ENCODE measurements at places on chromosomes 12 and 14.

DNA sequence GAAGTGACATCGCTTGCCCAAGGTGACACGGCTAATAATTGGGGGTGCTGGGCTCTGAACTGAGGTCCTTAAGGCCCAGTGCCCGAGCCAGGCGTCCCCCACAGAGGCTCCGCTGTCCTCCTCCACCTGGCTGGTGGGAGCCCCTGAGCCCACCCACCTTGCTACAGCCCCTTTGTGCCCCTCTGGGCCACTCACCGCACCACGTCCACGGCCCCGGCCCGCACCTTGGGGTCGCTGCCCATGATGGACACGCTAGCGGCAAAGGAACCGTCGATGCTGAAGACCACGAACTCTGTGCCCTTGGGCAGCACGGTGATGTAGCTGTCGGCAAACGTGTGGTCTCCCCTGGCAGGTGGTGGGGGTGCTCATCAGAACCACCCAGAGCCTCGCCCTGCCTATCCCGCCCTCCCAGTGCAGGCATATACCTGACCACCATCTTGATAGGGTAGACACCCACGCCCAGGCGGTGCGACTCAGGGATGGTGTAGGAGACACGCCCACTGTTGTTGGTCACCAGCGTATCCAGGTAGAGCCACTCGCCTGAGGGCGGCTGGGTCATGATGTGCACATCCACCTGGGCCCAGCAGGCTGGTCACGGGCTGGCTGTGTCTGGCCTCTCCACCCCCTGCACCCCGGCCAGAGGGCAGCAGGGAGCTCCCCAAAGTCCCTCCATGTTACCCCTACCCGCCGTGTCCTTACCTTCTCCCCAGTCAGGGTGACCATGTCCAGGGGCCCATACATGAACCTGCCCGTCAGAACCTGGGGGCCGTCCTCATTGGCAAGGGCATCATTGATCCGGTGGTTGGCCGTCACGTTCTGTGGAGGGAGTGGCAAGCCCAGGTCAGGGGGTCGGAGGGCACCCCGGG lies 6.8 kb downstream of the ARL6IP4 start:
- no peak for DNase-seq

DNA sequence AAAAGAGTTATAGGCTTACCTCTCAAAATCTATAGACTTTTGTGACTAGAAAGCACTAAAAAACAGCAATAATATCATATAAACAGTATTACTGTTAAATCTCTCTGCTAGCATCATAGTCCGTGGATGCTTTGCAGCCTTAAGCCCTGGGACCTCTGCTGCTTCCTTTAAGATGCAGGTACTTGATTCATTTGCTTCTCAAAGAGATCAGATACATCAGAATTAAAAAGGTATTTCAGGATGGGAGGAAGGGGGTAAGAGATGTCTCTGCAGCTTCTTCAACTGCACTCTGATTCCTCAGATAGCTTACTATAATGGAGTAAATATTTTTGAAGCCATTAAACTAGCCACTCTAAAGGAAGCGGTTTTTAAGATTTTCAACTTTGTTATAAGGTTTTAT lies 49.3 kb downstream of the PAPLN start:
- DNase-seq, result no peak

DNA sequence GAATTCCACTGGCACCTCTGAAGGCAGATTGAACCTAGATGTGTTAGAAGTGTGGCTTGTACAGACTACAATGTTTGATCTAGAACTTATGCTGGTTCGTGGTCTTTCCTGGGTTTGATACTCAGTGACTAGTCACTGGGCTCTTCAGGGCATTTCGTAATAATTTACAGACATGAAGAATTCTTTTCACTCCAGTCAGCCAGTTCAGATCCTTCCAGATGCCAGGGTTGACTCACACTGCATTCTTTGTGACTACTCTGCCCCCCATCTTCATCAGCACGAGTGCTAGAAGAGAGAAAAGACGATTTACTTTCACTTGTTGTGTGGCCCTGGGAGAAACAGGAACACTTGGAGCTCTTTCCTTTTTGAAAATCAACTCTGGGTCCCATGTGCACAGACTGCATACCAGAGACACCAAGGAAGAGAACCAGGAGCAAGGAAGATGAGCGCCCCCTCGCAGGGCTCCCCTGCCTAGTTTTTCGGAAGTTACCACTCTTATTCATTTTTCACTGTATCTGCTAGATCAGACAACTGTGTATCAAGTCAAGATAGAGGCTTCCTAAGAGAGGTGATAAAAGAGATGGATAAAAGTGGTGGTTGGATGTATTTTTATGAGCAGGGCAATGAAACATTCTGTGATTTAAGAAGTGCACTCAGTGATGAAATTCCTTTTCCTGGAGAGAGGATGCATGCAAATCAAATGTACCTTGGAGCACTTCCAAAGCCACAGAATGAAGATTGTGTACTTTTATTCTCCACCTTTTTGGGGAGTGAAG lies 33.5 kb upstream of the EVL start:
- no peak for DNase-seq

DNA sequence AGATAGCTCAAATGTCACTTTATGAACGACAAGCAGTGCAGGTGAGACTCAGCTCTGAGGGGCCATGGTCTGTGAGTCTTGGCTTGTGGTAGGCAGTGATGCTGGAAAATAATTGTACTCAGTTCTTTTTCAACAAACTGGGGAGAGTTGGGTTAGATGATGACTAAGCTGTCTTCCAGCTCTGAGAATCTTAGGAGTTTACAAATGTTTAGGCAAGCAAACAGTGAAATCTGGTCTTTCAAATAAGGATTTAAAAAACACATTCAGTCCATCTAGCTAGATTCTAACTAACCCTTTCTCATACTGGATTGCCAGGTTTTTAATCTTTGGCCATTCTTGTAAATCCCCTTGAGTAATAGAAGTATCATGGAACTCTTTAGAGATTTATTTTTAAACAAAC lies 3.4 kb downstream of the PHC1 start:
- no peak for DNase-seq

- no peak for DNase-seq
These were observed 3.3 kb upstream of the PAPLN start for GRCh38 chr14:73234029-73234428.

DNA sequence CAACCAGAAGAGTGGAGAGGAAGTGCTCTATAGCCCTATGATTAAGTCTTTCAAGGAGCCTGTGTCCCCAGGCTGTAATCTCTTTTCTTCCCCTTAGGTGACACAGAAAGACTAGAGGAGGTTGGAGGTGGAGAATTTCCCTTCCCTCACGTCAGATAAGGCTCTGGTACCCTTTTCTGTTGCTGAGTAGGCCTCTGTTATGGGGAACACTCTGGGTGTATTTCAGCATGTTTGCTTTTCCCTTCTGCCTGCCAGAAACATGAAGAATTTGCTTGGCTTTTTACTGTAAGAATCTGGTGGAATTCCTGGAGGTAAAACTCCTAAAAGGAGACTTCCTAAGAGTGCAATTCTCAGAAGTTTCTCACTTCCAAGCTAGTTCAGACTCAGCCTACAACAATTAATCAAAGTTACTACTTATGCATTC lies 58.3 kb downstream of the SIX1 start:
- no peak for DNase-seq

DNA sequence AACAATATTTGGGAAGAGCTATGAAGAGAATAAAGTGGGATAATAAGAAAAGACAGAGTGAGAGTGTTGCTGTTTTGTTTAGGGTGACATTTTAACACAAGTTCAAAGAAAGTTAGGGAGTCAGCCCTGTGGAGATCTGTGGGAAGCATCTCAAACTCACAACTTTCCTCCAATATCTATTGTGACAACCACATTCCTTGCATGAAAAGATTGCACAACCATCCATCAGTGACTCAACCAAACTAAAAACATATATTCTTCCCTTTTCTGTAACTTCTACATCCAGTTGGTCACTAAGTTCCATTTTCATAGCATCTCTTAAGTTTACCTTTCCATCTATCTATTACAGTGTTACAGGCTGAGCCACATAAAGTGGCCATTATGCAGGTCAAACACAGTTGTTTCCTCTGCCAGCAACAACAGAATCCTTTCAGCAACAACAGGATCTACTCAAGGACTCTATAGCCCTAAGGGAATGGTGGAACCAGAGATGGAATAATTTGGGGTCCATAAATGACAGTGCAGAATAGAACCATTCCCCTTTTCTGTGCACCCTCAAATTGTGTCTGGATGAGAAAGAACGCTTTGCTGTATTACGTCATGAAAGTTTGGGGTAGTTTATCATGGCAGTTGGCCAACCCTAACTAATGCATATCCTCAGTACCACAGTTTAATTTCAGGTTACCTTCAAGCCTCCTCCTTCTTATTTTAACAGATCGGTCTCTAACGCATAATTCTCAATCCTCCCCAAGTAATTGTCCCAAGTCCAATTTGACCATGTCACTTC lies 118.8 kb downstream of the ST8SIA1 start:
- no peak for DNase-seq

DNA sequence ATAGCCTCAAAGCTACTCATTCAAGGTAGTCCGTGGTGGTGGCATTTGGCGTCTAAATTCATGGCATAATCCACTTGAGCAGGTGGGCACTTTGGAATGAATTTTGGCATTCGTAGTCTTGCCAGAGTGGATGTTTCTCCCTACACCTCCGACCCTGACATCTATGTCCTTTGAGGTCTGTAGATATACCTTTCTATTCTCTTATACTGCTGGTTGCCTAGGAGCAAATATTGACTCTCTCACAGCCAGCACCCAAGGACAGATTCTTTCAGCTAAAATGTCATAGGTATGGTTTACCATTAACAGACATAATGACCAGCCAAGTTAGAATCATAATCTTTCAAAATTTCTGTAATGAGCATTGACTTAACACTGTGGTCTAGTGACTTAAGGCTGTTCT lies 47.4 kb upstream of the FLRT2 start:
- DNase-seq, result no peak

DNA sequence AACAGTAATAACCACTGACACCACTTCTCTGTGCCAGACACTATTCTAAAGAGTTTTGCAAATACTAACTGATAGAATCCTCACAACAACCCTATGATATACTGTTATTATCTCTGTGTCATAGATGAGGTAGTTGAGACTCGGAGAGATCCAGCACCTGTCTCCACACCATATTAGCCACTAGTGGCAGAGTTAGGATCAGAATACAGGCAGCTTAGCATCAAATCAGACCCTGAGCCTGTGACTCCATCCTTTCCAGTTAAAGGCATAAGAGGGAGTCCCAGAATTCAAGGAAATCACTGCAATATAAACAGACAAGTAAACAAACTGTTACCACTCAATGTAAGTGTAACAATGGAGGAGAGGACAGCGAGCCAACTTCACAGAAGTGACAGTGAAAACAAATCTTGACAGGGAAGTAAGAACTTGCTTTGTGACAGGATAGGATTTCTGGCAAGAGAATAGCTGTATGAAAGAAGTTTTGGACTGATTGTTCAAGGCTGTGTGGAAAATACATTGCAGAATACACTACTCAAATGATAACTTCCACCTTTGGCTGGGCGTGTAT lies 11.7 kb upstream of the NAP1L1 start:
- no peak for DNase-seq

- DNase-seq, result no peak
These were observed 15.1 kb downstream of the CYP46A1 start for GRCh38 chr14:99699085-99699760.

DNA sequence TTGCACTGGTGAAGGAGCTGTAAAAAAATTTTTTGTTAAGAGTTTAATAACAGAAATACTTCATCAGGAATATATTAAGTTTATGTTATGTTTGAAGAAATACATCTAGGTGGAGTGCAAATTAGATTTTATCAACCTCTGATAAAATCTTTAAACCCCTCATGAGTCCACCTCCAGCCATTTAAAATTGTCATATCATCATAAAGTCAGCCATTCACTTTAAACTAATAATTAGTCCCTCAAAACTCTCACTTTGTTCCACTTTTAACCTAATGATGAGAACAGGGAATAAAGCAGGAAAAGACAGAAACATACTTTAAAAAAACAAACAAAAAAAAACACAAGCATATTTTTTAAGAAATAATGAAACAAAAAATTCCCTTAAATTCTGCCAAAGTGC lies 25.1 kb downstream of the ZFC3H1 start:
- DNase-seq, result no peak

DNA sequence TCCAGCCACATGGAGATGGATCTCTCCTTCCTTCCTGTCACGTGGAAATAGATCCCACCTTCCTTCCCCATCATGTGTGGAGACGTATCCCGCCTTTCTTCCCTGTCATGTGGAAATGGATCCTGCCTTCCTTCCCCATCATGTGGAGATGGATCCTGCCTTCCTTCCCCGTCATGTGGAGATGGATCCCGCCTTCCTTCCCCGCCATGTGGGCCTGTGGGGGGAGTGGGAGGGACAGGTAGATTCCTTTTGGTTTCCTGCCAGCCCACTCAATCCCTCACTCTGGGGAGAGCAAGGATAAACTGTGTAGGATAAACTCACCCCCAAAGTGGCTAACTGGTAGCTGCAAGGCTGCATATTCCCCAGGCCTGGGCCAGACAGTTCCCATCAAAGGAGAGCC lies 31.7 kb upstream of the TDRD9 start:
- DNase-seq, result no peak

DNA sequence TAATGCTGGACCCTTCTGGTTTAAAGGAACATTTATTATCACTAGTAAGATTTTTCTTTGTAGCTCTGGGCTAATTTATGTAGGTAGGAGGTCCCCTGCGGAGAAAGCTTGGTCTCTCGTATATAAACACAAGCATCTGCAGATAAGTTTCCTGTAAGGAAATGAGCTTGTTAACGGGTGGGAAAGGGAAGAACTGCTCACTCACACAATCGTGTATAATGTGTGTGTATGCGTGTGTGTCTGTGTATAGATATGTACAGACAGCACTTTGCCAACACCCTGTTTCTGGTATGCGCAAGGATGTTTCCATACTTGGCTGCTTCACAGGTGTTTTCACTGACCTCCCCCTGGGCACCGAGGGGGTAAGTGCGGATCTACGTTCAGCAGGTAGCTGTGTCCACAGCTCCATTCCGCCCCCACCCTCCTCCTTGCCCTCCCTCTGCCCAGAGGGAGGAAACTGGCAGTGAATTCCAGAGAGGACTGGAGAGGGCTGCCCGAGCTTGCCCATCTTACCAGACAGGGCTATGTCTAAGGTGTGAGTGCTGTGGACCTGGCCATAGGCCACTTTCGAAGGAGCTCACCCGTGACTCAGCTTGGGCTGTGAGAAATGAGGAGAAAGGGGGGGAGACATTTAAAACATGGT lies 65.2 kb downstream of the NINJ2 start:
- DNase-seq, result no peak

GRCh38 chr14:78170203-78170602 lies at the start of gene NRXN3:
TSS of gene NRXN3 (plus strand) at chr14:78170373. CDS start at chr14:78243094, 72,721 bp downstream.
- no peak for DNase-seq

- DNase-seq, result no peak
These were observed 73.5 kb upstream of the VASH1 start for GRCh38 chr14:76687611-76688382.
